ENCODE measurements at places on chromosomes 2 and 18. TPM values are rescaled to one million over a fixed set of nuclear protein-coding genes. Genes with fewer than 3 reads are reported as not detected.

Gene CPO
- not detected for total RNA-seq

Gene NDC80
- total RNA-seq = 1.3 TPM

Gene MYO5B
- 2.0 TPM for total RNA-seq

Gene MLPH
- 16.5 TPM for total RNA-seq

Gene SGO2
- 12.5 TPM for total RNA-seq

Gene UPP2
- not detected for total RNA-seq

Gene GBX2
- total RNA-seq = not detected

Gene EVX2
- total RNA-seq = not detected

Gene MYOM1
- 8.2 TPM for total RNA-seq

DNA sequence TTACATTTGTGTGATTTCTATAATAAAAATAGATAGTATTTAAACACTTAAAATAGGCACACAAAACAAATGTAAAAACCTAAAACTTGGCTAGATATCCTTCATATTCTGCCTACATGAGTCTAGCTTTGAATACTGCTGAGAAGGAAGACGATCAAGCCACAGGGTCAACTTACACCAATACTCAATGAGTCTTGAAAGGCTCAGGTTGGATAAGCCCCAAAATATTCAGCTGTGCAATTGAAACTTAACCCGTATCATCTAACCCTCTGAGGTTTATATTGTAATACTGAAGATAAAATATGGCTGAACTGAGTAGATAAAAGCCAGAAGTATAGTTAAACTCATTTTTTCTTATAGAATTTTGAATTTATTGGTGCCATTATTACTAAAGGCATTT is 313.0 kb upstream of the NRXN1 start:
- DNase-seq = no peak
- no peaks in the 10 kb centered on the region for H3K36me3 ChIP-seq
- H3K27me3 ChIP-seq = peaks cover 3% of the 10 kb centered on the region
- H3K27ac ChIP-seq = no peak overlapping the region
- no peaks in the 10 kb centered on the region for H3K4me1 ChIP-seq

DNA sequence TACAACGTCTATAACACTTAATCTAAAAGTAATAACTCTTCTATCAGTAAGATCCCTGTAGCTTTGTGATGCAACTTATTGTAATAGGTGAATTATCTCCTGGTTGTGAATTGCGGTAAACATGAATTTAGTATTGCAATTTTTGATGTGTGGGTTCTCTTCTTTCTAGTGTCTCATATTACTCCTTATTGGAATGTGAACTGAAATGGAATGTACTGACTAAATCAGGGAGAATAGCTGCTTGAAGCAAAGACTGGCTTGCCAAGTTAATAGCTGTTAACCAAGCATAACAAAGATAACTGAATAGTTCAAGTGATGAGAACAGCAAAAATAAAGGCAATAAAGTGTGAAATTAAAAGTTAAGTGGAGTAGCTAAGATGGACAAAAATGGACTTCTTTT is 60.5 kb upstream of the TFPI start:
- no peaks in the 10 kb centered on the region for H3K4me1 ChIP-seq
- H3K36me3 ChIP-seq = no peaks in the 10 kb centered on the region
- DNase-seq = no peak

- DNase-seq = no peak
- no peaks in the 10 kb centered on the region for H3K27me3 ChIP-seq
- H3K36me3 ChIP-seq = no peaks in the 10 kb centered on the region
- no peaks in the 10 kb centered on the region for H3K4me1 ChIP-seq
- no peak overlapping the region for H3K4me3 ChIP-seq
Measured at GRCh38 chr2:170679607-170680079, 35.5 kb upstream of the SP5 start.

DNA sequence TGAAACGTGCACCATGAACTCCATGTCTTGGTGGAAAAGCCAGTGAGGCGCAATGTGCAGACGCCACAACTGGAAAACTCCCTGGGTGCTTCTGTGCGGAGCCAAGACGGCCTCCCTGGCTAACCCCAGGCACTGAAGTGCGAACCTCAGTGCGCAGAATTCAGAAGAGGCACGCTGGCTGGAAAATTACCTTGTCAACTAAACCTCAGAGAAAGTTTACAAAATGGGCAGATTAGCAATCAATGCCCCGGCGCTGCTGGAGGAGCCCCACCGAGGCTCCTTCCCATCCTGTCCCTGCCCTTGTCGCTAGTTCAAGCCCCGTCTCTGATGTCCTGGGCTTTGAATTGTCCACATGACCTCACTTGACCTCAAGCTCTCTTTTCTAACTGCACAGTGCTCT is 22.2 kb downstream of the SNORC start:
- H3K4me3 ChIP-seq = no peak overlapping the region
- DNase-seq = no peak
- no peaks in the 10 kb centered on the region for H3K27me3 ChIP-seq
- H3K27ac ChIP-seq = no peak overlapping the region
- no peaks in the 10 kb centered on the region for H3K4me1 ChIP-seq

GRCh38 chr2:43460611-43461365 is 135.1 kb downstream of the THADA start:
- peak overlapping the region; percentile 76 for H3K27ac ChIP-seq
- peaks cover 9% of the 10 kb centered on the region for H3K4me1 ChIP-seq
- no peaks in the 10 kb centered on the region for H3K27me3 ChIP-seq
- no peaks in the 10 kb centered on the region for H3K36me3 ChIP-seq

DNA sequence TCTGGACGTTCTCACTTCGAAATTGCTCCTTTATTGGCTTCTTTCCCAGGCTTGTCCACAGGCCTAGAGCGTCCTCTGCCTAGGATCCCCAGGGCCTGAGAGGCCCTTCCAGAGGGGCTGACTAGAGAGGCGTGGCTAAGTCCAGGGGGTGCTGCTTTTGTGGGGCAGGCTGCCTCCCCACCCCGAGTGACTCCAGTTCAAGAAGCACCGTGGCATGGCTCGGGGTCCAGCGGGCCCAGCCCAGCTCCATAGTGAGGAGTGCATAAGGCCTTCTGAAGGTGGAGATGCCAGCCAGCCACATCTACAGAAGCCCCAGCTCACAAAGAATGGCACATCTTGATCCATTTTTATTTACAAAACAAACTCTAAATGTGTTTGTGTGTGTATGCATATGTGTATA is 44.8 kb upstream of the POMC start:
- H3K4me1 ChIP-seq = no peaks in the 10 kb centered on the region
- no peaks in the 10 kb centered on the region for H3K27me3 ChIP-seq
- H3K27ac ChIP-seq = no peak overlapping the region
- H3K36me3 ChIP-seq = no peaks in the 10 kb centered on the region

DNA sequence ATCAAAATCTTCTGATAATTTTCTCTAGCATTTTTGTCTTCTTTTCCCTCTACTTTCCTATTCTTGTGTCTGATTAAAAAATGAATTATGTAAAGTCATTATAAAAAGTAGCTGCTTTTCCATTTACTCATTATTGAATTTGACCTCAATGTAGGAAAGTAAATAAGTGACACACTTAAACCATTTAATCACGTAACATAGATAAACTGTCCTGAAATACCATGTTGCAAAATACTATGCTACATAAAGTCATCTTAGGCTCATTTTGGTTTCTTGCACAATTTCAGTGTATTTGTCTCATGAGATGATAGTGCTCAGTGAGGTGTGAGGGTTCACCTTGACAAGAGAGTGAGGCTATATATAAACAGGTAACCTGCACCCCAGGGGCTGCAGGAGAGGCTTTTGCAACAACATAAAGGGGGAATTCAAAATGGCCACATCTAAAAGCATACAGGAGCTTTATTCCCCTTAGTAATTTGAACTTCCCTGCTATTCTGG is 502.7 kb downstream of the RNF144A start:
- no peak overlapping the region for H3K4me3 ChIP-seq
- H3K27ac ChIP-seq = no peak overlapping the region
- H3K36me3 ChIP-seq = no peaks in the 10 kb centered on the region
- DNase-seq = no peak
- no peaks in the 10 kb centered on the region for H3K4me1 ChIP-seq

GRCh38 chr2:165185633-165186032 is 18.2 kb downstream of the SCN3A start:
- H3K4me3 ChIP-seq = no peak overlapping the region
- no peak overlapping the region for H3K27ac ChIP-seq
- H3K36me3 ChIP-seq = no peaks in the 10 kb centered on the region
- no peaks in the 10 kb centered on the region for H3K27me3 ChIP-seq

DNA sequence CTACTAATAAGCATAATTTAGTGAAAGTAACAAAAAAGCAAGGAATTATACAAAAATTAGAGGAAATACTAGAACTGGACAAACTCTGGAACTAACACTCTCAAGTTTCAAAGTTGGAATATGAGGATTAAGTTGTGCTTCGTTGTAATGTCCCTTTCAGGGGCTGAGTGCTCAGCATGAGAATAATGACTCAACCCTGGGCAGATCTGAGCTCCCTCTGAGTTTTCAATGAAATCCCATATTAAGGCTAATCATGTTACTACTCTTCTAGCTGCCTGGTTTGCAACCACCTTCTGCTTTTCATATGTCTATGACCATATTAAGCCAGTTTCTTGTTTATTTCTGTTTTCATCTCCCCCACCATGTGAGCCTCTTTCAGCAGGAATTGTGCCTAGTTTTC is 274.9 kb upstream of the LRRTM4 start:
- no peaks in the 10 kb centered on the region for H3K36me3 ChIP-seq
- no peak for DNase-seq
- H3K27ac ChIP-seq = no peak overlapping the region
- H3K4me3 ChIP-seq = no peak overlapping the region

DNA sequence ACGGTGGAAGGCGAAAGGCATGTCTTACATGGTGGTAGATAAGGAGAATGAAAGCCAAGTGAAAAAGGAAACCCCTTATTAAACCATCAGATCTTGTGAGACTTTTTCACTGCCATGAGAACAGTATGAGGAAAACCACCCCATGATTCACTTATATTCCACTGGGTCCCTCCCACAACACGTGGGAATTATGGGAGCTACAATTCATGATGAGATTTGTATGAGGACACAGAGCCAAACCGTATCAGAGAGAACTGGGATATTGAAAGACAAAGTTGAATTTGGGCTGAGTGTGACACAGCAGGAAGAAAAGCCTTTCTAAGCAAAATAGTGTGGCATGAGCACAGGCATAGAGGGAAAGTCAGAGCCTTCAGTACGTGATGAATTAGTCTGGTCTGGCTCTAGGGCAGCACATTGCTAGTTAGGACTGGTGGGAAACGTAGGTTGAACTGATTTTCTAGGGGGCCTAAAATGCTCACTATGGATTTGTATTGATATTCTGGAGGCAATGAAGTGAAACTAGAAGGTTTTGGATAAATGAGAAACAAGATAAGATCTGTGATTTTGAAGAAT is 84.8 kb upstream of the RND3 start:
- no peaks in the 10 kb centered on the region for H3K4me1 ChIP-seq
- no peak for DNase-seq
- no peaks in the 10 kb centered on the region for H3K27me3 ChIP-seq
- H3K36me3 ChIP-seq = no peaks in the 10 kb centered on the region
- H3K4me3 ChIP-seq = no peak overlapping the region

DNA sequence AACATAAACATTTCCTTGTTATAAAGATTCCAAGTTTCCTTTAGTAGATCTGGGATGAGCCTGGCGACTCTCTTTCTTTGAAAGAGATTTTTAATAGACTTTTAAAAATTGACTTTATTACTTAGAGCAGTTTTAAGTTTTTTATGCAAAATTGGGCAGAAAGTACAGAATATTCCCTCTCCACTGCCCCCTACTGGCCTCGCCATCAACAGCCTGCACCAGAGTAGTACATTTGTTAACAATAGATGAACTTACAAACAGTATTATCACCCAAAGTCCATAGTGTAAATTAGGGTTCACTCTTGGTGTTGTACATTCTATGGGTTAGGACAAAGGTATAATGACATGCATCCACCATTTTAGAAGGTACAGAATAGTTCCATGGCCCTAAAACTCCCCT is 3.9 kb downstream of the MAP3K19 start:
- no peak overlapping the region for H3K27ac ChIP-seq
- DNase-seq = no peak
- no peaks in the 10 kb centered on the region for H3K4me1 ChIP-seq
- H3K4me3 ChIP-seq = no peak overlapping the region
- H3K36me3 ChIP-seq = no peaks in the 10 kb centered on the region

DNA sequence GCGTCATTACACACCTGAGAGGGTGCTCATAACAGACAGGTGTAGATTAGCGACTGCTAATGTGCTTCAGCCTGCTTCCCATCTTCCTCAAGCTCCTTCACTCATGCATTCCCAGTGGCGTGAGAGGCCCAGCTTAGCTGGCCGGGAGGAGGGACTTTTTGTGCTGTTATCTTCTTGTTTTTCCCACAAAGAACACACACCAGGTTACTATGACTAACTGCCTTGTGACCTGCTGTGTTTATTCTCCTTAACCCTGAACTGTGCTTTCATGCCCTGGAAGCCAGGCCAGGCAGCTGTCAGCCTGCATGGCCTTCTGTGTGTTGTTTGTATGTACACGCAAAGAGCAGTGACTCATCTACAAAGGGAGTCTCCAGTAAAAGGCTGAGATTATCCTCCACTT is 143.8 kb downstream of the PIEZO2 start:
- no peaks in the 10 kb centered on the region for H3K27me3 ChIP-seq
- no peaks in the 10 kb centered on the region for H3K4me1 ChIP-seq
- no peak overlapping the region for H3K27ac ChIP-seq

DNA sequence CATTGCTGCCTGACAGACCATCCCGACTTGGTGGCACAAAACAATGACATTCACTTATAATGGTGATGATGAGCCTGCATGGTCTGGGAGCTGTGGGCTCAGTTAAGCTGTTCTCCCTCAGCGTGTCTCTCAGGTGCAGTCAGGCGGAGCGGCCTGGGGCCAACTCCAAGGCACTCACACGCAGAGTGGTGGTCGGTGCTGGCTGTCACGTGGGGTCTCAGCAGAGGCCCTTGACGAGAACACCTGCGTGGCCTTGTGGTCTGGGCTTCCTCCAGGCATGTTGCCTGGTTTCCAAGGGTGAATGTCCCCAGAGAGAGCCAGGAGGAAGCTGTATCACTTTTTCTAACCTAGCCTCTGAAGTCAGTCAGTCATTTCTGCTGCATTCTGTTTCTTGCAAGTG is 29.8 kb downstream of the ARMC9 start:
- no peaks in the 10 kb centered on the region for H3K36me3 ChIP-seq
- no peak overlapping the region for H3K4me3 ChIP-seq
- no peaks in the 10 kb centered on the region for H3K27me3 ChIP-seq
- no peaks in the 10 kb centered on the region for H3K4me1 ChIP-seq
- H3K27ac ChIP-seq = peak overlapping the region; percentile 37

- H3K4me1 ChIP-seq = peaks cover 33% of the 10 kb centered on the region
- no peaks in the 10 kb centered on the region for H3K27me3 ChIP-seq
Measured at GRCh38 chr2:218290316-218291261, 1.7 kb downstream of the TMBIM1 start.

DNA sequence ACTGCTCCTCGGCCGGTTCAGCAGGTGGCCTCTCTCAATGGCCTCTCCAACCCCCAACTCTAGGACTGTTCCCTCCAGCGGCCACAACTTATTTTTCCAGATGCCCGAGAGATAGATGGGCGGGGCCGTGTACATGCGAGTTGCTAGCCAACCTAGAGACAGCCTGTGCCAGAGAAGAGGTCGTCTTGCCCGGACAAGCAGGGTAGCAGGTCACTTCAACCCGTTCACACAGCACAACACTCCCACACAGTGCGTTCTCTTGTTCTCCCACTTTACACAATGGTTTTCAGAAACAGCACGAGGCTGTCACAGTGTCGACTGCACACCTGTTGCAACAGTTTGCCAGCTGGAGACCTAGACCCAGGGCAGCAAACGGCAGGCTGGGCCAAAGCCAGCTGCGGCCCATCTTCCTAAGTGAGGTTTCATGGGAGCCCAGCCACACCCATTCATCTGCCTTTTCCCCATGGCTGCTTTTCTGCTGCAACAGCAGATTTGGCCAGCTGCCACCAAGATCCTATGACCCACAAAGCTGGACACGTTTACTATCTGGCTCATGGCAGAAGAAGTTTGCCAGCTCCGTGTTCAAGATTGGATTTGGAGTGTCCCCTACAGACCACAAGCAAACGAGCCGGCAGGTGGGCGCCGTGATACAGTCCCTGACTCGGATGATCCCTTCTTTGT is 7.3 kb upstream of the PRLH start:
- no peaks in the 10 kb centered on the region for H3K27me3 ChIP-seq
- peak overlapping the region; percentile 77 for H3K27ac ChIP-seq
- H3K36me3 ChIP-seq = no peaks in the 10 kb centered on the region

Measured in uterus (tissue), 4 donors.